ENCODE measurements at places on chromosomes 12 and 14.

- no peak for DNase-seq
Observed at GRCh38 chr12:39533951-39534350, 85.7 kb downstream of the ABCD2 start.

DNA sequence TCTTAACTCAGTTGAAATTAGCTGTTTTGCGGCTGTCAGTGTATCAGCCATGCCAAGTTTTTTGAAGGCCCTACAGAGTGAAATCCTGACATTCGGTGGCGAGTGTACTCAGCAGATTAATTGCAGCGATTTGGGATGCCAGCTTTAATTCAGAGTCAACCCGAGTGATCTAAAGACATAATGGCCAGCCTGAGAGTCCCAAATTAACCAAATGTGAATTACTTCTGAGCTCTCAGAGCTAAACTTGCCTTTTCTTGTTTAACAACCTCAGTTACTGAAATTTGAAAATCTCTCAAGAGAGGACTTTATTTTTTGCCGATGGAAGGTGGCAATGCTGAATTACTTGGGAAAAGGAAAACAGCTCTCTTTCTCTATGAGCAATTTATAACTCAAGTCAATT lies 148.5 kb downstream of the GLT1D1 start:
- no peak for DNase-seq

- no peak for DNase-seq
Observed at GRCh38 chr12:62738105-62738504, 196.8 kb downstream of the PPM1H start.

DNA sequence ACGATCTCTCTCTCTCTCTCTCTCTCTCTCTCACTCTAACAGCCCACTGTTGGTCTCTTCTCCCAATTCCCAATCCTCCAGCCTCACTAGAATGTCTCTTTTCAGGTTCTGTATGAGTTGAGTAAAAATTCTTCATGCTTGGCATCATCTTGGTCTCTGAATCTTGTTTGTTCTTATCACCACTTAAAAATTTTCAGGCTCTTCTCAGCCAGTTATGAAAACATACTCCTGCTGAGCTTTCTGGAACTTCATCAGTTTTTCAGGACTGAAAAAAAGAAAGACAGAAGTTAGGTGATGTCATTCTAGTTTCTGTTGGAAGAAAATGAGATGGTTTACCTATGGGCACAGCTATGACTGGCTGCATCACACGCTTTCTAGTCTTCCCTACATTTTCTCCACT lies 11.5 kb upstream of the IL22 start:
- DNase-seq = no peak

DNA sequence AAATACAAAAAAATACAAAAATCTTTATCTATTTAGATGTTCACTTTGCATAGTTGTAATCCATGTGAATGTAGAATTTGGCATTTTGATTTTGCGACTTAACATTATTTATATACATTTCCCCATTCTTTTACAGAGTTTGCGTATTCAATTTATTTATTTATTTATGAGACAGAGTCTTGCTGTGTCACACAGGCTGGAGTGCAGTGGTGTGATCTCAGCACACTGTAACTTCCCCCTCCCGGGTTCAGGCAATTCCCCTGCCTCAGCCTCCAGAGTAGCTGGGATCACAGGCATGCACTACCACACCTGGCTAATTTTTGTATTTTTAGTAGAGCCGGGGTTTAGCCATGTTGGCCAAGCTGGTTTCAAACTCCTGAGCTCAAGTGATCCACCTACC lies 25.3 kb upstream of the STRN3 start:
- DNase-seq = no peak

GRCh38 chr14:26104717-26105116 lies 493.1 kb downstream of the NOVA1 start:
- DNase-seq = no peak

GRCh38 chr14:64612021-64612380 lies 62.2 kb downstream of the PPP1R36 start:
- DNase-seq = no peak

GRCh38 chr14:99589031-99589441 lies 15.0 kb downstream of the CCDC85C start:
- no peak for DNase-seq

GRCh38 chr12:127044836-127045235 lies 1222.1 kb upstream of the TMEM132C start:
- DNase-seq = no peak

GRCh38 chr12:51846911-51847642 lies 1.4 kb downstream of the FIGNL2 start:
- DNase-seq = no peak

- no peak for DNase-seq
Observed at GRCh38 chr12:95259368-95259767, 41.8 kb downstream of the VEZT start.

DNA sequence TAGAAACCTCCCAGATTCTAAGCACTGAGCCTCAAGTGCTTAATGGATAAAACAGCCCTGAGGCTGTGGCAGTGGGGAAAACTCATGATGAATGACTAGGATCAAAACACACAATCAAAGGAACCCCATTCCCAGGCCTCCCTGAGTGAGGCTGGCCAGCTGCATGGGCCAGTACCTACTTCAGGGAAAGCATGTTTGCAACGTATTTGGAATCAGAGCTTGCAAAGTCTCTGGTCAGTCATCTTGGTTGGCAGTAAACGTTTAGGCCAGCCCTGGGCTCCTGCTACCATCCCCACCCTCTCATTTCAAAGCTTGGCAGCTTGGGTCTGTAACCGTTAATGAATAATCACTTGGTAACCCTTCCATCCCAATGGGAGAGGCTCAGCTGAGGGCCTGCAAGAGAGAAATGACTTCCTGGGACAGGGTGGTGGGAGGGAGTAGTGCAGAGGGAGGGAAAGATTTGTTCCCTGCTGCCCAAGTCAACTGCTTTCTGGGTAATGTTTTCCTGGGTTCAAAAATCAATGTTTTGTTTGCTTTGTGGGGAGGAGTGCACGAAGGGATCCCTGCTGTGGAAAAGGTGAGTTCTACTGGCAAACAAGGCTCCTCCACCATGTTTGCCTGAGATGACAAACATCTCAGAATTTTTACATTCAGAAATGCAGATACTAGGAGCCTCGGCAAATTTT lies 2.0 kb upstream of the RNASE8 start:
- no peak for DNase-seq

GRCh38 chr12:105982022-105982421 lies 156.7 kb downstream of the NUAK1 start:
- DNase-seq = no peak

DNA sequence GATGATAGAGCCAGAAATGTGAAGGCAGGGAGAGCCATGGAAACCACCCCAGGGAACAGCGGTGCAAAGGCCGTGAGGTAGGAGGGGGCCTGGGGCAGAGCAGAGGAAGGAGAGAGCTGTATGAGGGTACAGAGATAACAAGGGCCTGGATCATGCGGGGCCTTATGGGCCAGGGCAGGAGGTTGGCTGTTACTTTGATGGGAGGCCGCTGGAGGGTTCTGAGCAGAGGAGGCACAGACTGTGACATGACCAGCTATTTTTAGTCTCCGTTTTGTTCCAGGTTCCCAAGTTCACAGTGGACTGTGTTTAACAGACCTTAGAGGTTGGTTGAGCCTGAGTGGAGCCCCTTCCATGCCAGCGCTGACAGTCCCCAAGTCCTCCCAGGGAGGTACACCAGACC lies 118.6 kb downstream of the GCH1 start:
- no peak for DNase-seq

DNA sequence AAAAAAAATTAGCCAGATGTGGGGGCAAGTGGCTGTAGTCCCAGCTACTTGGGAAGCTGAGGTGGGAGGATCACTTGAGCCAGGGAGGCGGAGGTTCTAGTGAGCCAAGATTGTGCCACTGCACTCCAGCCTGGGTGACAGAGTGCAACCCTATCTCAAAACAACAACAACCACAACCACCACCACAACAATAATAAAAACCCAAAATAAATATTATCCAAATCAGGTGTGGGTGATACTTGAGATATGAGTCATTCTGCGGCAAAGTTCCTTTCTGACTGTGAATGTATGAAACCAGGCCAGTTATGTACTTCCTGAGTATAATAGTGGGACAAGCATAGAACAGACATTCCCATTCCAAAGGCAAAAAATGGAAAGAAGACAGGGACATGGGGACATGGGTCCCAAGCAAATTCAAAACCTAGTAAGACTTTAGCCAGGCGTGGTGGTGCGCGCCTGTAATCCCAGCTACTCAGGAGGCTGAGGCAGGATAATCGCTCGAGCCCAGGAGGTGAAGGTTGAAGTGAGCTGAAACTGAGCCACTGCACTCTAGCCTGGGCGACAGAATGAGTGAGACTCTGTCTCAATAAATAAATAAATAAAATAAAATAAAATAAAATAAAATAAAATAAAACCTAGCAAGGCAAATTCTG lies 9.7 kb upstream of the ERC1 start:
- DNase-seq = no peak

DNA sequence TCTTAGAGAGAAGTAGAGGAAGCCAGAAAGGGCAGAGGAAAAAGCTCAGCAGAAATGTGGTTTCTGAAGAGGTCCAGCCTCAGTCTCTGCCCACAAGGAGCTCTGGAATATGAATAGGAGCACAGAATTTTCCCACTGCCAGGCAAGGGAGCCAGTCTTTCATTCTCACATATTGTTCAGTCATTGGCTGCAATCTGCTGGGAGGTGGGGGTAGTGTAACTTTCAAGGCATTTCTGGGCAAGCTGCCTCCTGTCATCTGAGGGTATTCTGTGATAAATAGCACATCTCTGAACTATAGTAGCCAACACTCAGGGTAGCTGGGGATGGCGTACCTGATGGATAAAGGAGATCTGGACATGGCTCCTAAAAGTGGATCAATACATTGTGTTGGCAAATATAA lies 127.2 kb downstream of the LRRK2 start:
- DNase-seq = no peak

GRCh38 chr12:10701131-10701681 lies 21.9 kb downstream of the YBX3 start:
- DNase-seq = no peak

DNA sequence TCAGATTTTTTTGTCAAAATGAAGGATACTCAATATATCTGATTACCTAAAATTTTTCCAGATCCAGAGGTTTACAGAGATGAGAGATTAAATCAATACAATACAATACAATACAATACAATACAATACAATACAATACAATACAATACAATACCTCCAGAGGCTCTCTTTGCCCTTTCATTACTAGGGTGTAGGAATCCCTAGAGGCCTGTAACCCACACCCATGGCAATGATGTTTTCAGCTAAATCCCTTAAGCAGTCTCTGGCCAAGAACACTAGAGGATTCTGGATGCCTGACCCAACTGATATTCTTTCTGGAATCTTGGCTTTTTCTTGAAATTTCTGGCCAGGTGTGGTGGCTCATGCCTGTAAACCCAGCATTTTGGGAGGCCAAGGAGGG lies 23.7 kb upstream of the AEBP2 start:
- DNase-seq = no peak

GRCh38 chr12:71438670-71439361 lies 782 bp upstream of the LGR5 start:
- no peak for DNase-seq

GRCh38 chr12:120261951-120262851 lies 3.3 kb downstream of the PXN start:
- no peak for DNase-seq

- DNase-seq = no peak
Observed at GRCh38 chr12:112169966-112170365, 44.6 kb downstream of the TRAFD1 start.

- DNase-seq = no peak
Observed at GRCh38 chr12:52351196-52352059, 15.9 kb downstream of the KRT85 start.

DNA sequence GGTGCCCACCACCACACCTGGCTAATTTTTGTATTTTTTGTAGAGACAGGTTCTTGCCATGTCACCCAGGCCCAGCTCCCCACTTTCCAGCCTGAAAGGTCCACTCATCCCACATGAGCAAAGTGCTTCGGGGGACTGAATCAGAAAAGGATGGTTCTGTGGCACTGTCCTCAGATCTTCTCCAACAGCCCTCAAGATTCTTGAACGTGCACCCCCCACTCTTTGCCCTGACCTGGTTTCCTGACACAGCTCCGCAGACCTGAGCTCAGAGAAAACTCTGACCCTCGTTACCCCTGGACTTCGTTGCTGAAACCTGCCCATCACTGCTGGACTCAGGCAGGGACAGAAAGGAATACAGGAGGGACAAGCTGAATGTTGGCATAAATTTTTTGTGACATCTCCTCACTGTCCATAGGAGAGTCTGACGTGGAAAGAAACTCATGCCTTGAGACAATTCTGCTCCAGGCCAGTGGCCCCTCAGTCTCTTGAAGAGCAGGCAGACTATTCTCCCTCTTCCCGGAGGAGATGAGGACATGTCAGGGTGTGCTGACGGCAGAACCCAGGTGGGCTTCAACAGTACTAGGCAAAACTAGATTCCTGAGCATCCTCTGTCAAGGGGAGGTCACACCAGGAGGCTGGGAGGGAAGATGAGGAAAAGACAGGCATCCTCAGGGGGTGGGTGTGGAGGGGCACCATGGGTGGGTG lies 149.3 kb downstream of the DPF3 start:
- DNase-seq = peak; percentile 42

GRCh38 chr14:105499256-105500035 lies 8.4 kb downstream of the TEDC1 start:
- no peak for DNase-seq

DNA sequence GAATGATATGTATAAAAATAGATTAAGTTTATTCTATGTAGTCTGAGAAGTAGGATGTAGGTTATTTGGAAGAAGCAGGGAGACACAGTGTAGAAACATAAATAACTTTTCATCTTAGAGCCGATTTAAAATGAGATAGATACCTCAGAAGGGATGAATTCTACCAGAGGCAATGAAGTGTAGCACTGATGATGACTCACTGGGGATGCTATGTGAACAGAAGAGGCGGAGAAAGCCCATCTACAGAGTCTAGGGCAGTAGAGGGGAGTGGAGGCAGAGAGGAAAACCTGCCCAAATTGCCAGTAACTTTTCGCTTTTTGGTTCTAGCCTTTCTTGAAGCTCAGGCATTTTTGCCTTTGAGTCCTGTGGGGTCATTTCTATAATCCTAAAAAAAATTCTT lies 451.8 kb downstream of the ATP23 start:
- no peak for DNase-seq

Data from type B pancreatic cell (in vitro differentiated cells).